ENCODE measurements at places on chromosomes 3 and 15. TPM values are rescaled to one million over a fixed set of nuclear protein-coding genes. Genes with fewer than 3 reads are reported as not detected.

DNA sequence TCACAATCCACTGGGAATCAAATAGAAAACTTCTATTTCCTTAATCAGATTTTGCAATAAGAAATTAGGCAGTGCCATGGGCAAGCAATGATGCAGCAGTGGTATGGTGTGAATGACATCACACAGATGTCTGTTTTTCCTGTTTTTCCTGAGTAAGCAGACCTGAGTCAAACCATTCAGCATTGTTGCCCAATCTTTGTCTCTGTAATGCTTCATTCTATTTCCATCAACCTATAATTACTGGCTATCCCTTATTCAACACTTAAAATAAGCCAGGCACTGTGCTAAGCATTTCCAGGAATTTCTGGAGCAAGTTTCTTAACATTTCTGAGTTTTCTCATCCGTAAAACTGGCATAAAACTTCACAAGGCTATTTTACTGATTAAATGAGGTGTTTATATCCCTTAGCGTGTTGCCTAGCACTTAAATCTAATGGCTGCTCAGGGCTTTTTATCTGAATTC, 11.3 kb upstream of the OXSR1 start:
- no peaks in the 10 kb centered on the region for H3K4me1 ChIP-seq
- no peaks in the 10 kb centered on the region for H3K27me3 ChIP-seq
- no peak for DNase-seq
- H3K36me3 ChIP-seq = no peaks in the 10 kb centered on the region

GRCh38 chr3:20573175-20573574, 387.2 kb upstream of the SGO1 start:
- H3K4me1 ChIP-seq = peaks cover 4% of the 10 kb centered on the region
- H3K27me3 ChIP-seq = no peaks in the 10 kb centered on the region
- no peak overlapping the region for H3K27ac ChIP-seq
- no peaks in the 10 kb centered on the region for H3K36me3 ChIP-seq
- no peak overlapping the region for H3K4me3 ChIP-seq

DNA sequence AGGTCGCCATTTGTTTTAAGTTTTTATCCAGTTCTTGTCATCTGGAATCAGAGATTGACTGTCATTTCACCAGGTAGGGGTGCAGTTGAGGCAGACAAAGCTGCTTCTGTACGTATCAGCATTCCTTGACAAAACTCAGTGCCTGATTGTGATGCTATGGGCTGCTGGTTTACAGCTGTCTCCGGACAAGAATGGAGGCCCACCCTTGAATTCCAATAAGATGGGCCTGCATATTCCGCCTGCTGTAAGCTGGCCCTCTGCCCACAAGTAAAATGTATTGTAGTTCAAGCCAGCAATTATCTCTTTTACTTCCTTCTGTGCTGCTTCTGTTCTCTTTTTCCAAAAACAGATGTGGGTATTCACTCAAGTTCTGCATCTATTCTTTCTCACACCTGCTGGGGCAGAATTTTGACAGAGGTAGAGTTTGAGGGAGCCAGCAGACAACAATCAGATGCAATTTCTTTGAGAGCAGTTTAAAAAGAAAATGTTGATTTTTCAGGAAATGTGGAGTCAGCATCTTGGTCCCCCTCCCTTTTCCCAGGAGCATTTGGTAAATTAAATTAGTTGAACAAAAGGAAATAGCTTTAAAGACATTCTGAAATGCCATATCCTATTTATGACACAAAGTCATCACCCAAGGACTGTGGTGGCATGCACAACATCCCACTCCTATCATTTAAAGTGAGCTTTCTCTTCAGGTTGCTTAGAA, 53.5 kb downstream of the IQCH start:
- H3K27ac ChIP-seq = no peak overlapping the region
- no peaks in the 10 kb centered on the region for H3K4me1 ChIP-seq
- H3K27me3 ChIP-seq = no peaks in the 10 kb centered on the region
- no peak overlapping the region for H3K4me3 ChIP-seq

DNA sequence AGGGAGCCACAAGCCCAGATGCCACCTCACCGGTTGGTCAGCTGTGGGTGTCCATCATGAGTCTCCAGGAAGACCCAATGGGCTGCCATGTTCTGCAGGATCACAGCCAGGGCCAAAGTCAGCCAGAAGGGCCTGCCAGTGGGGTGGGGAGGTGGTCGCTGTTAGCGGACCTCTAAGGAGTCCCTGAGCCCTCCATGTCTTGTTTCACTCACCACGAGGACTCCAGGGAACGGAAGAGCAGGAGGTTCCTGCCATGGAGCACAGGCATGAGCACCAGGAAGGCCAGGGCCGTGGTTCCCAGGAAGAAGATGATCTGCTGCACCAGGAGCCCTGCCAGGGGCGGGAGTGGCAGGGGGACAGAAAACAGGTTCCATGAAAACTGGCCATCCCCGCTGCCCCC, 8.6 kb downstream of the ISLR start:
- H3K36me3 ChIP-seq = no peaks in the 10 kb centered on the region
- H3K4me3 ChIP-seq = no peak overlapping the region
- H3K27me3 ChIP-seq = no peaks in the 10 kb centered on the region
- no peak overlapping the region for H3K27ac ChIP-seq
- peak; percentile 27 for DNase-seq

- H3K4me3 ChIP-seq = no peak overlapping the region
- no peaks in the 10 kb centered on the region for H3K27me3 ChIP-seq
- no peak overlapping the region for H3K27ac ChIP-seq
- H3K4me1 ChIP-seq = no peaks in the 10 kb centered on the region
Observed at GRCh38 chr3:136612512-136612911, 139.7 kb downstream of the STAG1 start.

DNA sequence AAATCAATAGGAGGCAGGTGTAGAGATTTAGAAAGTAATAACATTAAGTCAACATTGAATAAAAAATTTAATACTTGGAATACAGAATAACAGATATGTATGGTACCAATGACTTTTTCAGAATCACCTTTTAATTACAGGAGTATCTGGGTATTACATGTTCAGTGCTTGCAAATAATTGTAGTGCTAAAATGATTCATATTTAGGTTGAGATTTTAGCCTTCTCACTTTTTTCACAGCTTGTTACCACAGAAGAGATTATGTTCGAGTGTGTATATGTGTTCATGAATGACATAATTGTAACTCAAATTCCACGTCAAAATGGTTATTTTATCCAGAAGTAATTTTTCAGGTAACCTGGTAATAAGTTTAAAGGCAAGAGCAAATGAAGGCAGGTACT, 187.9 kb upstream of the TBL1XR1 start:
- no peaks in the 10 kb centered on the region for H3K27me3 ChIP-seq
- no peak for DNase-seq
- H3K4me3 ChIP-seq = no peak overlapping the region
- no peak overlapping the region for H3K27ac ChIP-seq
- no peaks in the 10 kb centered on the region for H3K36me3 ChIP-seq
- peaks cover 2% of the 10 kb centered on the region for H3K4me1 ChIP-seq

DNA sequence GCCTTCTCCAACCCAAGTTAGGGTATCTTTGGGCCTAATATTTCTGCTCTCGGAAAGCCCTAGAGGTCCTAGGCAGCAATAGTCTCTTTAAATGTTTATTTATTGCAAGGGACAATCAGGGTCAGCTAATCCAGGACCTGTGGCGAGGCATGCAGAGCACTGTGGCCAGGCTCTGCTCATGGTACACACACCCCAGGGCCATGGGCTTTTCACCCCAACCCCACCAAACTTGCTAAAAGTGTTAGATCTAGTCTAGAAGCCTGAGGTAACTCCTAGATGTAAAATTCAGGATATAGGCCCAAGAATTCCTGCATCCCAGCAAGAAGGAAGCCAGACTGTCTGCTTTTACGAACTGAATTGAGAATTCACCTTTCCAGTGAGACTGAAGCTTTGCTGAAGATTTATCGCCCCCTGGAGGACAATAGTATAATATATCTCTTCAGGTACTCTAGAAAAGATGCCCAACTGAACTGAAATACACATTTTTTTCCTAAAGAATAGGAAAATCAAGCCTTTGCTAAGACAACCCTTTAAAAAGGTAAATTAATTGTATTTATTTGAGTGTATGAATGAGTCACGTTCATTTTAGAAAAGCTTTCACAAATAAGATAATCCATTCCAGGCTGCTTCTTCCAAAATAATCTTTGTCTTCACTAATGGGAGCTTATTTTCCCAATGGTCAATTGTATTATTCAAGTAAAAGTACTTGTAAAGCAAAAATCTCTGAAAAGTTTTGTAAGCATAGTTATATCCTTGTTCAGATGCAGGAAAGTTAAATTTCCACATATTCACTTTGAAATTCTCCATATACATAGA, 89.8 kb downstream of the LRRC3B start:
- no peak for DNase-seq
- no peaks in the 10 kb centered on the region for H3K36me3 ChIP-seq
- no peaks in the 10 kb centered on the region for H3K4me1 ChIP-seq
- H3K4me3 ChIP-seq = no peak overlapping the region
- no peak overlapping the region for H3K27ac ChIP-seq

DNA sequence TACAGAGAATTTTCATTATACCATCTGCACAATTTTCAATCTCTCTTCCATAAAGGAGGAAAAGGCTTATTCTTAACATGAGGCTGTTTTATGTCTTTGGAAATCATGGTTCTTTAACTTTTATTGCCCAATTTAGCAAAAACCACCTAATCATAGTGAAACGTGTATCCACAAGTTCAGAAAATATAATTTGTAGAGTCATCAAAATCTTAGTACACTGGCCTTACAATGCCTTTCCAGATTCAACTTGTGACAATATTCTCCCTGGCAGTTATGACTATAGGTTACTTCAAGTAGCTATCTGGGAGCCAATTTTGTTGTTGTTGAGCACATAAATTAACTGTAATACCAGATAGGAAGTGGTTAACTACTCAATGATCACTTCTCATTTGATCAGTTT, 10.9 kb downstream of the BNIP2 start:
- H3K36me3 ChIP-seq = peaks cover 4% of the 10 kb centered on the region
- no peak for DNase-seq
- H3K4me3 ChIP-seq = no peak overlapping the region

The HDAC11 gene
- 9.3 TPM for total RNA-seq

The C2CD4A gene
- not detected for total RNA-seq

The PTX3 gene
- total RNA-seq = 1.2 TPM

DNA sequence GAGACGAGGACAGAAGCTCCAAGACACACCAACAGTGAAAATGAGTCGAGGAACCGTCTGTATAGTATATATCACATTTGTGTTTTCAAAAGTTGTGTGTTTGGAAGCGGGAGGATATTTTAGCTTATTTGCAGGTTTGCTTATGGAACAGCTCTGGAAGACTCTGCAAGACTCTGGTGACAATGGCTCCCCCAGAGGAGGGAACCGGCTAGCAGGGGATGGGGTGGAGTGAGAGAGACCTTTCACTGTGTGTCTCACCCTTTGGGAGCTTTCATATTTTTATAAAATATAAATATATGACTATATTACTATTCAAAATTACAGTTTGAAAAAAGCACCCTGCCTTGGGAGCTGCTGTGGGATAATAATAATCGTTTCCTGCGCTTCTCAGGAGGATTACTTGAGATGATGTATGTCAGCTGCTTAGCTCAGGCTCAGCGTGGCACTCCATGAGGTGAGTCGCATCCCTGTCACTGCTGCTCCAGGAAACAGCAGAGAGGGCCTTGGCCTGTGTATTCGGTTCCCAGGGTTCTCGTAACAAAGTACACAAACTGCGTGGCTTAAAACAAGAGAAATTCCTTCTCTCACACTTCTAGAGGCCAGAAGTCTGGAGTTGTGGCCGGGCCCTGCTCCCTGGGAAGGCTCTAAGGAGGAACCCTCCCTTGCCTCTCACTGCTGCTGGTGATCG, 183.9 kb downstream of the FAM43A start:
- no peaks in the 10 kb centered on the region for H3K27me3 ChIP-seq
- peaks cover 11% of the 10 kb centered on the region for H3K4me1 ChIP-seq
- no peak overlapping the region for H3K4me3 ChIP-seq

GRCh38 chr3:27287052-27287451, 82.1 kb downstream of the NEK10 start:
- H3K36me3 ChIP-seq = no peaks in the 10 kb centered on the region
- no peak overlapping the region for H3K4me3 ChIP-seq
- H3K4me1 ChIP-seq = no peaks in the 10 kb centered on the region
- no peaks in the 10 kb centered on the region for H3K27me3 ChIP-seq
- H3K27ac ChIP-seq = no peak overlapping the region

DNA sequence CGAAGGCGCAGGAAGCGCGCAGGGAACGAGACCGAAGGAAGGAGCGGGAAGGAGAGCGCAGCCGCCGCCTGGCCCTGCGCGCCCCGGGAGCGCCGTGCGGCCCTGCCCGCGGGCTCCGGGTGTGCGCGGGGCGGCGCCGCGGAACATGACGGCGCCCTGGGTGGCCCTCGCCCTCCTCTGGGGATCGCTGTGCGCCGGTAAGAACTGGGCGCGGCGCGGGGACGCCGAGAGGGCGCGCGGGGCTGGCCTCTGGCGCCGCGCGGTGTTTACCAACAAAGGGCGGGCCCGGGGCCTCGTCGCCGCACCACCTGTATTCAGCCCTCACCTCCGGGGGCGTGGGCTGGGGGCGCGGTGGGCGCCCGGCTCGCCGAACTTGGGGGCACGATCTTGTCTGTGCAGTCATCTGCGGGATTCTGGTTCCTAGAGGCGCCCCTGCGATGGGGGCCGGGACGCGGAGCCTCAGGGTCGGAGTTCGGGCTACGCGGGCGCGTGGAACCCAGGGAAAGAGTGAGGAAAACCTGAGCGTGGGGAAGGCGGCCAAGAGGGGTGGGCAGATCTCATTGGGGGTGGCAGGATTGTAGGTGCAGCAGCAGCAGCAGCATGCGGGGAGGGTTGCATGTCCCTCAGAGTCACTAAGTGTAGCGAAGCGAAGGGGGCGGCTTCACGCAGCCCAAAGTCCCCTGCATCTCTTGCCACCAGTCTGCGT, 641 bp downstream of the ACVR2B start:
- H3K4me1 ChIP-seq = peaks cover 32% of the 10 kb centered on the region
- H3K36me3 ChIP-seq = no peaks in the 10 kb centered on the region
- peak; percentile 71 for DNase-seq
- H3K27ac ChIP-seq = peak overlapping the region; percentile 84
- no peaks in the 10 kb centered on the region for H3K27me3 ChIP-seq

The CCR8 gene
- not detected for total RNA-seq

DNA sequence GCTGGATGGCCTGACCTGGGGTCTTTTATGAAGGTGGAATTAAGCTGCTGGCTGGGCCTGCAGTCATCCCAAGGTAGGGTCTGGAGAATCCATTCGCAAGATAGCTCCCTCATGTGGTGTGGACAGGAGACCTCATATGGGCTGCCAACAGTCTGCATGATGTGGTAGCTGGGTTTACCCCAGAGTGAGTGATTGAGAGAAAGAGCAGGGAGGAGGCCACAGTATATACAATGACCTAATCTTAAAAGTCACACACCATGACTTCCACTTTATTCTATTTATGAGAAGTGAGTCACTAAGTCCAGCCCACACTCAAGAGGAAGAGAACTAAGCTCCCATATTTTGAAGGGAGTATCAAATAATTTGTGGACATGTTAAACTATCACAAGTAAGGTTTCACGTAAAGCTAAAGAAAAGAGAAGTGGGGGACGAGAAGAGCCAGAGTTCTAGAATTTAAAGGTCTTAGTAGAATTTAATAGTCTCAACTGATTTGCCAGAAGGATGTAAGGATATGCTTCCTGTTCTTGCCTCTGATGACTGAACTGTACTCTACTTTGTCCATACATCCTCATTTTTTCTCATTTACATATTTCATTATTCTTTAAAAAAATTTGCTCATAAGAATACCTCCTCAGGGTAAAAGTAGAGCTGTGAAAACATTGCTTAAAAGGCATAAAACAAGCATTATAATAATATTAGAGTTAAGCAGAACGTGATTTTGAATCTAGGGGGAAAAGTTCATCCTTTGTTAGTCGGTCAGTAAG, 184.4 kb downstream of the PEX5L start:
- no peak overlapping the region for H3K4me3 ChIP-seq
- no peak overlapping the region for H3K27ac ChIP-seq
- DNase-seq = no peak
- H3K36me3 ChIP-seq = no peaks in the 10 kb centered on the region
- H3K4me1 ChIP-seq = no peaks in the 10 kb centered on the region

GRCh38 chr3:83500931-83501330, 1457.9 kb upstream of the CADM2 start:
- no peaks in the 10 kb centered on the region for H3K36me3 ChIP-seq
- H3K4me3 ChIP-seq = no peak overlapping the region
- no peaks in the 10 kb centered on the region for H3K4me1 ChIP-seq
- no peak for DNase-seq

Measured in ovary (tissue), 10 donors.